IMR-90 (cell line): ENCODE measurements at places on chromosomes 16 and 17. TPM values are rescaled to one million over a fixed set of nuclear protein-coding genes. Genes with fewer than 3 reads are reported as not detected.

TNFRSF17 gene
- total RNA-seq, result not detected in 2 replicates

FADS6 gene
- not detected in 2 replicates for total RNA-seq

PGAP3 gene
- 3.6 and 4.3 TPM in 2 replicates for total RNA-seq

ITGAX gene
- 0.18 TPM in 1 of 2 replicates, not detected in the other for total RNA-seq

KRTAP4-5 gene
- total RNA-seq, result not detected in 2 replicates

SGCA gene
- total RNA-seq, result not detected in 2 replicates

GNG13 gene
- total RNA-seq, result not detected in 2 replicates

ACSM5 gene
- total RNA-seq, result not detected in 2 replicates
